ENCODE measurements at places on chromosomes 5 and 9.

- no peaks in the 10 kb centered on the region for H3K36me3 ChIP-seq
- DNase-seq, result no peak
- no peak overlapping the region for H3K4me3 ChIP-seq
- no peaks in the 10 kb centered on the region for H3K27me3 ChIP-seq
- H3K27ac ChIP-seq, result no peak overlapping the region
These were observed 30.7 kb upstream of the C5orf58 start for GRCh38 chr5:170202117-170202516.

DNA sequence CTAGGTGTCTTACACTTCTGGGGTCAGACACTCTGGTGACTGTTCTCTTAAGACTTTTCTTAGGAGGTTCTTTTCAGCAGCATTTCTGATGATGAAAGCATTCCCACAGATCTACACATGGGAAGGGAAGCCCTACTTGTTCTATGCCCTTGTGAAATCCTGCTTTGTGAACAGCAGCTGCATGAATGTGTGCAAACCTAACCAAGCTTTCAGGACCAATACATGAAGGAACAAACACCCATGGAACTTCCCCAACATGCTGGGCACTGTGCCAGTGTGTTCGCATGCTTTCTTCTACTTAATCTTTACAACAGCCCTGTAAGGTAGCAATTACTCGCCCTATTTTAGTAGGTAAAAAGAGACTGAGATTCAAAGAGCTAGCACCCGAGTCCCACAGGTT lies 439.9 kb upstream of the KLF4 start:
- H3K27me3 ChIP-seq, result no peaks in the 10 kb centered on the region
- H3K4me1 ChIP-seq, result no peaks in the 10 kb centered on the region
- no peak overlapping the region for H3K27ac ChIP-seq
- DNase-seq, result peak; percentile 58
- no peaks in the 10 kb centered on the region for H3K36me3 ChIP-seq

- no peak overlapping the region for H3K27ac ChIP-seq
- H3K4me3 ChIP-seq, result no peak overlapping the region
- H3K4me1 ChIP-seq, result no peaks in the 10 kb centered on the region
- H3K27me3 ChIP-seq, result no peaks in the 10 kb centered on the region
- H3K36me3 ChIP-seq, result no peaks in the 10 kb centered on the region
- DNase-seq, result no peak
These were observed 132.0 kb downstream of the IZUMO3 start for GRCh38 chr9:24413651-24414050.

DNA sequence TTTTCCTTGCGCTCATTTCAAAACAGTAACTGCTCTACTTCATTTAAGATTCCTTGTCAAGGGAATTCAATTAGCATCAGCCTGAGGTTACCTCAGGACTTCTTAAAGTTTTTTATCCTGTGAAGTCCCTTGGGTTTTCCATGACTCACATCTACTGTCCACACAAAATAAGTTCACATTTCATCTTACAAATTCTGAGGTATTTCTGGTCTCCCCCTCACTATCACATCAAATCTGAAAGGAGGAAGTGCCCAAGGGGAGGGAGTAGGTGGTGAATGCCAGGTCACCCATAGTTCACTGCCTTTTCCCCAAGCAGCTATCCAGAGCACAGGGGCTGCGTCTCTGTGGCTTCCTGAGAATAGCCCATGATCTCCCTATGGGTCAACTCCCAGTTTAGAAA lies 227.1 kb upstream of the NREP start:
- no peak for DNase-seq
- H3K27me3 ChIP-seq, result no peaks in the 10 kb centered on the region
- no peak overlapping the region for H3K4me3 ChIP-seq

DNA sequence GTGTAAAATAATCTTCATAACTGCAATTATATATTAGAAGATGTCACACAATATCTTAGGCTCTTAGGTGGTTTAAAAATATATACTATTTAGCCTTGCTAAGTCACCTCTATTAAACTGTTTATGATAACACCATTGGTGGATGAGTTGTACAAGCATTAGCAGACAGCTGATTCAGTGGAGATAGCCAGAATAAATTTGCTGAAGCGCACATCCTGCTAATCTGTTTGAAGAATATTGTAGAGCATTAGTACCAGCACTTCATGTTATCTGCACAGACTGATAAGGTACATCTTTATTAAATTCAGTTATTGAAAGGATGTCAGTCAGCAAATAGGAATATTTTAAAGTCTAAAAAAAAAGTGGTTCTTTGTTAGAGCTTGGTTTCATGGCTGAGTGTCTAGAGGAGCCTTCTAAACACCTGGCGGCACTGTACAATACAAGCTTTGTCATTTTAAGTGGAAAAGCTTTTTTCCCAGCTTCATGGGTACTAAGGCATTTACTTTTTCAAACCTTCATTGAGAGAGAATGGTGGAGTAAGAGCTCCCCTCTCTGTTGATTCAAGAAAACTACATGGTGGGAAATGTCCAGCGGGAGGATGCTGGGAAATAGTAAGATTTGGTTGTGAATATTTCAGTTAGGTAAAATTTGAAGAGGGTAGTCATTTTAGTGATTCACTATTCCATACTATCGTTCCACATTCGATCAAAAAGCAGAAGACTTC lies 275.1 kb downstream of the SLF1 start:
- no peak overlapping the region for H3K27ac ChIP-seq
- no peak overlapping the region for H3K4me3 ChIP-seq
- H3K36me3 ChIP-seq, result no peaks in the 10 kb centered on the region
- H3K27me3 ChIP-seq, result no peaks in the 10 kb centered on the region

- DNase-seq, result no peak
- H3K27ac ChIP-seq, result no peak overlapping the region
- no peaks in the 10 kb centered on the region for H3K27me3 ChIP-seq
- H3K36me3 ChIP-seq, result no peaks in the 10 kb centered on the region
These were observed 277.8 kb downstream of the MAST4 start for GRCh38 chr5:66874004-66874403.

DNA sequence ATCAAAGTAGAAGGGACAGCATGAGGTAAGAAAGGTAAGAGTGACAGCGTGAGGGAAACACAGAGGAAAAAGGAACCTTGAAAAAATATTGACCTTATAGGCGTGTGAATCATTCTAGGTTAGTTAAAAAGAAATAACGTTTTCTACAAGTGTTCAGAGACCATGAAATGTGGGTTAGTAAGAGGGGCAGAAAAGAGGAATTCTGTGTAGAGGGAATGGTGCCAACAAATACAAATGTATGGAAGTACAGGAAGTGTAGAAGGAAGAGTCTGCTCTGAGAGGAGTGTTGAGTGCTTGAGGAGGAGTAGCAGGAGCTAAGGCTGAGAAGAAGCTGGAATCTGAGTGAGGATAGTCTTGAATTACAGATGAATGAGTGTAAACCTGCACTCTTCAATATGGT lies 418.6 kb upstream of the RIOK2 start:
- H3K27me3 ChIP-seq, result no peaks in the 10 kb centered on the region
- H3K27ac ChIP-seq, result no peak overlapping the region

DNA sequence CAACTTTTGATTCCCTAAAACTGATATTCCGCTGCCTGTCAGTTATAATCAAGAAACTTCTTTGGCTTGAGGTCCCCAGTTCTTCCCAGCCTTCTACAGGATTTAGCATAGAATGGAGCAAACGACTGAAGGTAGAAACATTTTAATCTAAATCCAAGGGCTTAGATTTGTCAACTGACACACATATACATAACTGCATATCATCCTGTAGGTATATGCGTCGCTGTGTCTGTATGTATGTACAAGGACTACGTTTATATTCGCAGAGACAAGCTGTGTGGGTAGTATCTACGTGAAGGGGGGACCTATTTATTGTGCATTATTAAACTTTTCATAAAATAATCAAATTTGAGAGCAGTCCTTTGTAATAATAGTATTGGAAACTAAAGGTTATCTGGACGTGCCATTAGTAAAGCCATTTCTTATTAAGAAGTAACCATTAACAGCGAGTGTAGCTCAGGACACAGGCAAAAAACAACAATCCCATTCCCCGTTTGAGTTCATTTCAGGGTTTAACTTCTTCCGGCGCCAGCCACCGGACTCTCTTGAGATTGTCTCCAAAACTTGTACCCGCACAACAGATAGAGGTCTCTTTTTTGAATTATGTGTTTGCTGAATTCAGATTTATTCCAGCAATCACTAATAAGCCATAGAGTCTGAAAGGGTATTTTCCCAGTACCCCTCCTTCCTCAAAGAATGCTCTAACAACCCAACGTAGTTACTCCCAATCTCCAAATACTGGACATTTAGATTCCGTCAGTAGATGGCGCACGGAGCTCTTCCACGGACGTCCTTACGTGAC lies 2.1 kb upstream of the MLLT3 start:
- H3K27ac ChIP-seq, result no peak overlapping the region
- DNase-seq, result peak; percentile 82
- H3K36me3 ChIP-seq, result no peaks in the 10 kb centered on the region

GRCh38 chr9:99126312-99126711 lies 21.4 kb downstream of the TGFBR1 start:
- H3K36me3 ChIP-seq, result no peaks in the 10 kb centered on the region
- no peaks in the 10 kb centered on the region for H3K4me1 ChIP-seq
- H3K4me3 ChIP-seq, result no peak overlapping the region

DNA sequence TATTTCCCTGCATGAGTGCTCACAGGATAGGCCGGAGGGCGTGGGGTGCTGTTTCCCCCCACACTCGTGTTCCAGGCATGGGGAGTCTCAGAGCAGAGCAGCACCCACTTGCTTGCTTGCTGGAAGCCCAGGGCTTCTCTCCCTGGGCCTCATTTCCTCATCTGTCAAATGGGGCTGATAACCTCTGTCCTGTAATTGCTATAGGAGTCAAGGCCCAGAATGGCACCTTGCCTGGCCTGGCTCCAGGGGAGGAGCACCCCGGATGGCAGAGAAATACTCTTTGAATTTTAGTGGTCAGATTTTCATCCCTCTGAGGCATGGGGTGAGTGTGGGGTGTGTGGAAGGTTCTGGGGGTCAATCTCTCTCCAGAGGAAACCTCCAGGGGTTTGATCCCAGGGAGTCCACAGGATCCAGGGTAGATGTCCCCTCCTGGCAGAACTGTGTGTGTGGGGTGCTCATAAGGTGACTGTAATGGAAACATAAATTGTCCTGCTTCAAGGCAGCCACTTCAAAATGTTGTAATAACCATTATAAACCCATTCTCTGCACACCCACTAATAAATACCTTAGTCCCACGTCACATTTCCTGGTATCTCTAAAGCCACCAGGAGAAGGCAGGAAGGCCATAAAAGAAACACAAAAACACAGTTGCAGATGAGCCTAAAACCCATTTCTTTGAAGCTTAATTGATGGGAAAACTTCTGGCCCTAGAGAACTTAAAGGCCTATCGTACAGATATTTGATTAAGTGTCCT lies 272.2 kb downstream of the FSTL4 start:
- DNase-seq, result no peak
- H3K4me3 ChIP-seq, result no peak overlapping the region
- no peaks in the 10 kb centered on the region for H3K36me3 ChIP-seq
- no peak overlapping the region for H3K27ac ChIP-seq

- DNase-seq, result no peak
- no peaks in the 10 kb centered on the region for H3K4me1 ChIP-seq
- no peak overlapping the region for H3K4me3 ChIP-seq
- H3K27me3 ChIP-seq, result no peaks in the 10 kb centered on the region
- no peak overlapping the region for H3K27ac ChIP-seq
These were observed 7.6 kb upstream of the ZNF474 start for GRCh38 chr5:122121479-122122465.

DNA sequence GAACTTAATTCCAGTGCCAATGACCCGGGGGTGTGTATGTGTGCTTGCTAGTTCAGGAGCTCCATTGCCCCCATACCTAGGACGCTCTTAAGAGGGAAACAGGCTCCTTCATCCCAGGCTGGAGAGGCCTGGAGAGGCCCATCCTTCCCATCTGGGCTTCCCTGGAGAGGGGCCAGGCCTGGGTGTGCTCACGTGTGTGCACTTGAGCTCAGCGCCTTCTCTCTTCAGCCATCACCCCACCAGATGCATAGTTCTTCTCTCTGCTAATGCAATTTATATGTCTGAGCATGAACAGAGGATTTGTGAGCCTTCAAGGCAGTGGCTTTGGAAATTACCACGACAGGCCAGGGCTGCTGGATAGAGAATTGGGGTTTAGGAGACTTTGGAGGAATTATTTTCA lies 48.6 kb upstream of the SHB start:
- no peak overlapping the region for H3K4me3 ChIP-seq
- no peaks in the 10 kb centered on the region for H3K27me3 ChIP-seq
- H3K4me1 ChIP-seq, result no peaks in the 10 kb centered on the region
- no peaks in the 10 kb centered on the region for H3K36me3 ChIP-seq
- H3K27ac ChIP-seq, result no peak overlapping the region
- no peak for DNase-seq

DNA sequence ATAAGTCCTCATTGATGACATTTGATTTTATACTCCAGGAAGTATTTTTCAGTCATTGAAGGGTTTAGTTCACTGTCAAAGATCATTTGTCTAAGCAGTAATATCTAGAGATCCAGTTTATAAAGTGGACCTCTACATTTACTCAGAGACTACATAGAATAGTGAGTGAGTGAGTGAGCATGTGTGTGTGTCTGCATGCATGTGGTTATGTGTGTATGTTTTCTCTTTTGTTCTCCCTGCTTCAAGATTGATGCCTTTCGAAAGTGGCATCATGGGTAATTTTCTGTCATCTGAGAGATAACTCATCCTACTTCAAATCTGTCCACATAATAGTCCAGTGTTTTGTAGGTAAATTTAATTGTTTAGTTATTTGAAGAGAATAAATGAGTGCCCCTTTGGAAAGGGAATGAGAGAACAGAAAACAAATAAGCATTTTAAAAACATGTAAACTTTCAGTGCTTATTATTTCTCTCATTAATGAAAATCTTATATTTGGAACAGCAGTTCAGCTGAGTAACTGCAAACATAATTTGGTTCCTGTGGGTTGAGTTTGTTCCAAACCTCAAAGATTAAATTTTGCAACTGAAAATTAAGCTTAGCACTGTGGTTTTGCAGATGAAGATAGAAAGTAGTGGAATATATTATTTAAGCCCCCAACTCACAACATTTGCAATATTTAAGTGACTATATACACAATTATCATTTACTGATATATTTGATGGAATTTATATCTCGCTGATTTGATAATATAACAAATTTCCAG lies 1295.1 kb upstream of the C9orf72 start:
- no peaks in the 10 kb centered on the region for H3K4me1 ChIP-seq
- no peaks in the 10 kb centered on the region for H3K36me3 ChIP-seq
- H3K4me3 ChIP-seq, result no peak overlapping the region
- H3K27ac ChIP-seq, result no peak overlapping the region
- H3K27me3 ChIP-seq, result no peaks in the 10 kb centered on the region
- DNase-seq, result no peak

GRCh38 chr9:121812159-121812735 lies 160.8 kb downstream of the DAB2IP start:
- H3K4me3 ChIP-seq, result no peak overlapping the region
- no peak for DNase-seq
- H3K27me3 ChIP-seq, result no peaks in the 10 kb centered on the region
- no peak overlapping the region for H3K27ac ChIP-seq
- H3K36me3 ChIP-seq, result no peaks in the 10 kb centered on the region
- no peaks in the 10 kb centered on the region for H3K4me1 ChIP-seq

- H3K4me3 ChIP-seq, result no peak overlapping the region
- H3K27ac ChIP-seq, result no peak overlapping the region
- no peaks in the 10 kb centered on the region for H3K4me1 ChIP-seq
- H3K27me3 ChIP-seq, result no peaks in the 10 kb centered on the region
- H3K36me3 ChIP-seq, result no peaks in the 10 kb centered on the region
These were observed 144.2 kb upstream of the RAI14 start for GRCh38 chr5:34511915-34512314.

GRCh38 chr5:169171515-169171914 lies 129.4 kb downstream of the SLIT3 start:
- H3K27ac ChIP-seq, result no peak overlapping the region
- H3K4me1 ChIP-seq, result no peaks in the 10 kb centered on the region
- no peaks in the 10 kb centered on the region for H3K27me3 ChIP-seq
- DNase-seq, result no peak
- no peaks in the 10 kb centered on the region for H3K36me3 ChIP-seq
- no peak overlapping the region for H3K4me3 ChIP-seq

All from testis (tissue), 5 donors.